ENCODE measurements at places on chromosomes 3 and 15. TPM values are rescaled to one million over a fixed set of nuclear protein-coding genes. Genes with fewer than 3 reads are reported as not detected.
A peak's percentile ranks its signal among the peaks of the same experiment; 100 is the strongest.

DNA sequence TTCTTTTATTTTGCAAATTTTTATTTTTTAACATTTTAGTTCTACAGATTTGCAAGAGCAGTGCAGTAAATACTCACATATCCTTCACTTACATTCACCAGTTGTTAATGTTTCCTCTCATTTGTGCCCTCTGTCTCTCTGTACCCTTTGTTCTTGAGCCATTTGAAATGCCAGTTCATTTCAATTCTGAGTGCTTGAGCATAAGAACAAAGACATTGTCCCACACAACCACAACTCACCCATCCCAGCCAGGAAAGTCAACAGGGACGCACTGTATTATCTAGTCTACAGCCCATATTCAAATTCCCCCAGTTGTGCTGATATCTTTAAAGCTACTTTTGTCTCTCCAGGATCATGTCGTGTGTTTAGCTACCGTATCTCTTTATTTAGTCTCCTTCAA lies 141.4 kb upstream of the SLC6A11 start:
- no peak overlapping the region for H3K4me3 ChIP-seq
- H3K4me1 ChIP-seq, result no peaks in the 10 kb centered on the region
- H3K27ac ChIP-seq, result no peak overlapping the region
- DNase-seq, result no peak

- H3K27me3 ChIP-seq, result peaks cover 18% of the 10 kb centered on the region
- no peaks in the 10 kb centered on the region for H3K36me3 ChIP-seq
- no peaks in the 10 kb centered on the region for H3K4me1 ChIP-seq
- no peak for DNase-seq
- no peak overlapping the region for H3K4me3 ChIP-seq
- no peak overlapping the region for H3K27ac ChIP-seq
Observed at GRCh38 chr15:80844011-80844732, 65.0 kb downstream of the CEMIP start.

- H3K36me3 ChIP-seq, result no peaks in the 10 kb centered on the region
- no peak for DNase-seq
- peaks cover 36% of the 10 kb centered on the region for H3K27me3 ChIP-seq
- no peak overlapping the region for H3K4me3 ChIP-seq
- H3K27ac ChIP-seq, result no peak overlapping the region
- no peaks in the 10 kb centered on the region for H3K4me1 ChIP-seq
Observed at GRCh38 chr3:43852066-43852465, 161.3 kb downstream of the ABHD5 start.

DNA sequence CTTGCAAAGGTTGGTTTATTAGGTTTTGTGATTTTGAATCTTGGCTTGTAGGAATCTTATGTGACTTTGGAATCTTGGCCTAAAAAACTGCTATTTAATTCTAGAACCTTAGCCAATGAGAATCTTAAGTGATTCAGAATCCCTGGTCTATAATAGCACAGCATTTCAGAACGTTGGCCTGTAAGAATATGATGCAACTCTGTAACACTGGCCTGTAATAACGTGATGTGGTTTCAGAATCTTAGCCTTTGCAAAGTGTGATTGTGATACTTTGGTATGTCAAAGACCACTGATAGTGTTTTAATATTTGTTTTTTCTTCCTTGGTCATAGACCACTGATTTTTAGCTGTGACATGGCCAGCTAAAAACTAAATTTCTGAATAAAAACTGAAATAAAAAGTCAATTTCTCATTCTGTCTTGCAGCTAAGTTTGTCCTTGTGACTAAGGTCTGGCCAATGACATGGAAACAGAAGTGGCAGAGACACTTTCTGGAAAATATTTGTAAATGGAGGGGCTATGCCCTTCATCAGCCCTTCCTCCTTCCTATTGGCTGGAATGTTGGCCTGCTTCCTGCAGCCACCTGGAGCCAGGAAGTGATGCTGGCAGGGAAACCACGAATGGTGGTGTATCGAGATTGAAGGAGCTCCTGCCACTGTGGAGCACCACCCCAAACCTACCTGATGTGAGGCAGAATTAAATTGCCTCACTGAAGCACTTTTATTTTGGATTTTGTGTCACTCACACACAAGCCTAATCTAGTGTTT lies 42.3 kb upstream of the CORO2B start:
- H3K4me3 ChIP-seq, result no peak overlapping the region
- H3K36me3 ChIP-seq, result peaks cover 9% of the 10 kb centered on the region
- no peak overlapping the region for H3K27ac ChIP-seq

DNA sequence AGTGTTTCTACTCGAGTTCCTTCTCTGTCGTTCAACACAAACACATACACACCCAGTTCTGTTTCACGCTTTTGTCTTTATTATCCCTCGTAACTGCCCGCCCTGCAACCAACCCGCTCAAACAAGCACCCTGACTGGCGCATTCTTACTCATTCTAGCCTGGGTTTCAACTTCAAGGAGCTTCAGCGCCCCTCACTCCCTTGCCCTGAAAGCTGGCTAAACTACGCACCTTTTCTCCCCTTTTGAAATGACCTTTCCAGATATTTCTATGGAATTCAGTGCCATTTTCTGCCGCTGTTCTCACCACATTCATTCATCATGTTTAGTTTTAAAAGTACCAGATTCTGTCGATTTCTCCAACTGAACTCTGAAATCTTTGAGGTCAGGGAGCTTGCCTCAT lies 653 bp upstream of the MFSD1 start:
- peaks cover 3% of the 10 kb centered on the region for H3K36me3 ChIP-seq
- H3K4me1 ChIP-seq, result peaks cover 24% of the 10 kb centered on the region
- DNase-seq, result no peak
- H3K4me3 ChIP-seq, result peak overlapping the region; percentile 88

GRCh38 chr3:12705981-12706380 lies 42.1 kb upstream of the RAF1 start:
- no peak overlapping the region for H3K4me3 ChIP-seq
- no peaks in the 10 kb centered on the region for H3K36me3 ChIP-seq
- no peaks in the 10 kb centered on the region for H3K4me1 ChIP-seq
- no peak for DNase-seq
- no peak overlapping the region for H3K27ac ChIP-seq
- peaks cover 12% of the 10 kb centered on the region for H3K27me3 ChIP-seq

DNA sequence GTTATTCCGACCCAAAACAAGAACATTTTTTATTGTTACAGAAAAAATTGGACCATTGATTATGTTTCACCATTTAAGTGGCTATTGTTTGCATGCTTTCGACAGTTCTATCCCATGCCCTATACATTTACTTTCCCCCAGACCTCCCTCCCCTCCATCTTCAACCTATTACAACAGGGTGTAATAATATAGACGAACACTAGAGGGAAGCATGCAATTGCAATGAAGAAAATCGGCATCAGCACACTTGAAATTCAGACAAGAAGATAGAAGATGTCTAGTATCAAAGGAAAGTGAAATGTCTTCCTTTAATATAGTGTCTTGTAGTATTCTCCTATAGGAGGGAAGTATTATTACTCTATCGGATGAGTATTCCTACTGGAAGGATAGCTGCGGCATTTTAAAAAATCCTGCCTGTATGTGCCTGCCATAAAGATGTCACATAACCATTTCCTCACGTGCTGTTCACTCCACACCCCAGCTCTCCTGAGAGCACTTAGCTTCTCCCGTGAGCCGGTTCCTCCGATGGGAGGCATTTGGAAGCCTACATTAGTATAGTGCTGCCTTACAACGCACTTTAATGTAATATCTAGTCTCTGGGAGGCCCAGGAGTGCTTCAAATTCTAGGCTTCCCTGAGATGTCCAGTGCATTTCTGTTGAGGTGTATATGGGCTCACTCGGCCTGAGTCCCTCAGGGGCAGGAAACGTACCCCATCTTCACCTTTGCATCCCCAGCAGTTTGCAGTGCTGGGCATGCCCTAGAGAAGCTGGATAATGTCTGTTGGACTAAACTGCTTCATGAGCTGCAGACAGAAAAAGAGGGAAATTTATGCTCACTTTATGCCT lies 17.8 kb upstream of the ERICH6 start:
- H3K4me3 ChIP-seq, result no peak overlapping the region
- H3K27me3 ChIP-seq, result no peaks in the 10 kb centered on the region
- H3K27ac ChIP-seq, result no peak overlapping the region

GRCh38 chr15:75702436-75702835 lies 10.2 kb downstream of the CSPG4 start:
- peaks cover 10% of the 10 kb centered on the region for H3K4me1 ChIP-seq
- no peak overlapping the region for H3K27ac ChIP-seq
- no peaks in the 10 kb centered on the region for H3K27me3 ChIP-seq
- H3K4me3 ChIP-seq, result no peak overlapping the region
- no peaks in the 10 kb centered on the region for H3K36me3 ChIP-seq

DNA sequence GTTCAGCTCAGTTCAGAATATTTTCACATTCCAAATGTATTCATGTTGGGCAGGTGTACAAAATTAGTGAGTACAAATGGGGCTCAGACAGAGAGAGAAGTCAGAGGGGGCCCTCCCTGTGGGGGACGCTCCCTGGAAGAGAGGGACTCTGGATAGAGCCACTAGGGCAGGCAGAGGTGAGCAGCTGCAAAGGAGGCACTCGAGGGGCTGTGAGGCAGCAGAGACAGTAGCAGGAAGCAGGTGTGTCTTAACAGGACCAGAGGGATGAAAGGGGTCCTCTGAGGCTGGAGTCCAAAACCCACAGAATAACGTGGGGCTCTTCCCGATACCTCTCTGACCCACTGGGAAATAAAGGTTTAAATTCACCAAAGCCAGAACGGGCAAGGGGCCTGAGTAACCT lies 127.1 kb downstream of the MEGF11 start:
- peaks cover 7% of the 10 kb centered on the region for H3K27me3 ChIP-seq
- no peak overlapping the region for H3K27ac ChIP-seq
- H3K4me1 ChIP-seq, result no peaks in the 10 kb centered on the region
- H3K36me3 ChIP-seq, result no peaks in the 10 kb centered on the region

GRCh38 chr3:83093222-83093572 lies 1331.8 kb upstream of the GBE1 start:
- no peaks in the 10 kb centered on the region for H3K36me3 ChIP-seq
- H3K4me1 ChIP-seq, result no peaks in the 10 kb centered on the region
- no peak for DNase-seq
- H3K27ac ChIP-seq, result no peak overlapping the region
- no peak overlapping the region for H3K4me3 ChIP-seq

GRCh38 chr3:45012577-45012976 lies 13.5 kb upstream of the CLEC3B start:
- no peak for DNase-seq
- no peak overlapping the region for H3K4me3 ChIP-seq
- no peaks in the 10 kb centered on the region for H3K4me1 ChIP-seq
- no peak overlapping the region for H3K27ac ChIP-seq

GRCh38 chr3:117602058-117602644 lies 892.6 kb downstream of the TUSC7 start:
- no peaks in the 10 kb centered on the region for H3K27me3 ChIP-seq
- H3K36me3 ChIP-seq, result no peaks in the 10 kb centered on the region
- H3K4me3 ChIP-seq, result no peak overlapping the region
- DNase-seq, result no peak
- no peak overlapping the region for H3K27ac ChIP-seq

DNA sequence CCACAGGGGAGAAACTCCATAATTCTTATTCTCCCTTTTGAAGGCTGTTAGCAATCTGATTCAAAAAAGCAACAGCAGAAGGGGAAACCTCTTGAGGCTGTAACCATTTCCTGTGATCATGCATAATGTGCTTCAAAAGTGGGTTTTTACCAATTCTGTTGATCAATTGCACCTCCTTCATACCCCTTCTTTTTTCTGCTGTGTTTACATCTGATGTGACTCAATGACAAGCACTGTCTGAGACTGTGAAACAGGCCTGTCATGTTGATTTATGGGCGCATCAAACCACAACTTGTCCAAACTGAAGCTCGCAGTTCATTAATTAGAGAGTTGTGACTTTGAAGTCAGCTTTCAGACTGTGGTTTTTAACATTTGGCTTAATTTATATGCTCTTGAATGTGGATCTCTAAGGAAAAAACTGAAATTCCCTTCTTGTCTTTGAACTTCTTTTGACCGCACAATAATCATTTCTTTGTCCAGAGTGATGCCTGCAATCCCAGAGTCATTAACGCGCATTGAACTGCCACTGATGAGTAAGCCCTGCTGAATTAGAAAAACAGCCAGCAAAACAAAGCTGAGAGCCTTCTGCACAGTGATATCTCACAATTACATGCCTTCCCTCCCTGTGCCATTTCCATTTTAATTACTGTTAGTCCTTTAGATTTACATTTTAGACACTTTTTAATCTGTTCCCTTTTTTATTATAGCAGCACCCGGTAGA lies 532.8 kb downstream of the FOXP1 start:
- peaks cover 89% of the 10 kb centered on the region for H3K36me3 ChIP-seq
- peak overlapping the region; percentile 80 for H3K27ac ChIP-seq
- H3K4me3 ChIP-seq, result peak overlapping the region; percentile 20
- no peaks in the 10 kb centered on the region for H3K27me3 ChIP-seq

GRCh38 chr3:176906046-176906905 lies 291.0 kb downstream of the TBL1XR1 start:
- H3K27ac ChIP-seq, result no peak overlapping the region
- H3K4me3 ChIP-seq, result no peak overlapping the region
- H3K36me3 ChIP-seq, result no peaks in the 10 kb centered on the region

DNA sequence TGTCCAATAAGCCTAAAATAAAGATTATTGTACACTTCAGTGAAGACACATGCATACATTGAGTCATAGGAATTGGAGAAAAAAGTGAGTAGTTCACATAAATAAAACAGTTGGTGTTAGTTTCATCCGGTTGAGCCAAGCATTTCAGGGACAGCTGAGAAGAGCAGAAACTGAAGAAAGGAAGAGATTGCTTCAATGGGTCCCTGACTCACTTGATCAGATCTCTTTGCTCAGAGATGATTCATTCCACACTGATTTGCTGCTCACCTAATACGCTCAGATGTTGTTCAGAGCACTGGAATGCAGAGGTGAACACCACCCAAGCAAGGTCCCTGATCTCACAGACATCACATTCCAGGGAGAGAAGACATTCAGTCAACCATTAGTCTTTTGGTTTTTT lies 93.7 kb downstream of the RAD18 start:
- H3K4me1 ChIP-seq, result no peaks in the 10 kb centered on the region
- H3K27ac ChIP-seq, result no peak overlapping the region
- no peak overlapping the region for H3K4me3 ChIP-seq

- no peak for DNase-seq
- H3K4me1 ChIP-seq, result no peaks in the 10 kb centered on the region
- no peak overlapping the region for H3K4me3 ChIP-seq
- no peak overlapping the region for H3K27ac ChIP-seq
Observed at GRCh38 chr3:193843474-193844301, 250.7 kb downstream of the OPA1 start.

DNA sequence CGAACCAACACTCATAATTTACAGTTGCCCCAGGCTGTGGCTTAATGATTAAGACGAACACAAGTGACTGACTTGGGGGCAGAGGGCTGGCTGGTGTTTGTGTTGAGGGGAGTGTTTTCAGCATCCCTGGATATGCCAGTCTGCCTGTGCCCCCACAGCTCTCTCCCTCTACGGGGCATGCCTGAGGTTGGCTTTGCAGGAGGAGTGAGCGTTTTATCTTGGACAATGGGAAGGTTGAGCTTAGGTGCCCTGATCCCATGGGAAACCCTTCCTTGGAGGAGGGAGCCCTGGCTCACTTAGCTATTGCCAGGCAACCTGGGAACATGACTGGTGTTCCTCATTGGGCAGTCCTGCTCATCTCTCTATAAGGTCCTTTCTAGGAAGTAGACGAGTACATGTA lies 17.6 kb downstream of the FAM107A start:
- H3K27ac ChIP-seq, result no peak overlapping the region
- peaks cover 7% of the 10 kb centered on the region for H3K27me3 ChIP-seq
- no peaks in the 10 kb centered on the region for H3K4me1 ChIP-seq
- DNase-seq, result no peak

Gene ATP2C1
- total RNA-seq, result 52.7 TPM

Gene ERC2
- not detected for total RNA-seq

Gene PSTPIP1
- 208 TPM for total RNA-seq

Gene CATSPER2
- 6.0 TPM for total RNA-seq

Gene CSPG5
- total RNA-seq, result 0.42 TPM

Gene OIP5
- 22.8 TPM for total RNA-seq

Gene CCR3
- 0.34 TPM for total RNA-seq

Gene TM4SF1
- not detected for total RNA-seq

Gene ZBED2
- total RNA-seq, result 0.74 TPM

Gene SMAD6
- 1.2 TPM for total RNA-seq

Gene TMED3
- total RNA-seq, result 38.9 TPM

Gene PDCD6IP
- 166 TPM for total RNA-seq

Data from activated CD8-positive, alpha-beta T cell treated with anti-CD3 and anti-CD28 coated beads, Interleukin-2, amount 10 ng/mL, durations not matched to agents 7 days and 5 days (primary cell).